ENCODE measurements at places on chromosomes 3 and 15.

DNA sequence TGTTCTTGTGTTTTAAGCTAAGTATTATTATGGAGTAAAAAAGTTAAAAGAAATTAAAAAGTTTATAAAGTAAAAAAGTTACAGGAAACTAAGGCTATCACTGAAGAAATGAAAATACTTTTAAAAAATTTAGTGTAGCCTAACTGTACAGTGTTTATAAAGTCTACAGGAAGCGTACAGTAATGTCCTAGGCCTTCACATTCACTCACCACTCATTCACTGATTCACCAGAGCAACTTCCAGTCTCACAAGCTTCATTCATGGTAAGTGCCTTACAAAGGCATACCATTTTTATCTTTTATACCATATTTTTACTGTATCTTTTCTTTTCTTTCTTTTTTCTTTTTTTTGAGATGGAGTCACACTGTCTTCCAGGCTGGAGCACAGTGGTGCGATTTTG is 40.7 kb upstream of the SCN5A start:
- DNase-seq = no peak

DNA sequence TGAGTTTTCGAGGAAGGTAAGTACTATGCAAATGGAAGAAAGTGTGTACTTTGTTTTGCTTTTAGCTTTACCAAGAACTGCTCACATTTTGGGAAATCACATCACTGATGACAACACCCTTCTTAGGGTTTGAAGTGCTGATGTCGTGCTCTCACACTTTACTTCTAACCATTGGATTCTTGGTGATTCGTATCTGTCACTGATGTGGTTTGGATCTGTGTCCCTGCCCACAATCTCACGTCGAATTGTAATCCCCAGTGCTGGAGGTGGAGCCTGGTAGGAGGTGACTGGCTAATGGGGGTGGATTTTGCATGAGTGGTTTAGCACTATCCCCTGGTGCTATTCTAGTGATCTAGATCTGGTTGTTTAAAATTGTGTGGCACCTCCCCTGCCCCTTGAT is 75.4 kb upstream of the RGMA start:
- DNase-seq = no peak

- DNase-seq = peak; percentile 47
Measured at GRCh38 chr15:24878153-24878552, 76.6 kb upstream of the SNRPN start.

DNA sequence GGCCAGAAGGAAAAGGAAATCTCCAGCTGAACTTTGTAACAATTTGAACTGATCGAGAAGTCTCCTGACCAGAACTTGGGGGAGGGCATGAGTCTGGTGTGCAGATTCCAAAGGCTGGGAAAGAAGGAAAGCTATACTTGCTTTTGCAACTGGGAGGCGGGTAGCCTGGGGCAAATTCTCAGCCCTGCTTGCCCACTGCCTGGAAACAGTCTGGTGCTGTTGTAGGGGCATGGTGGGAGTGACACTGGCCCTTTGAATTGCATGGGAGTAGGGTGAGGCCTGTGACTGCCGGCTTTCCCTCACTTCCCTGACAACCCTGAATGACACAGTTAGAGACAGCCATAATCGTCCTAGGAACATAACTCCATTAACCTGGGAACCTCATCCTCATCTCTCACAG is 114.0 kb upstream of the POU1F1 start:
- no peak for DNase-seq

GRCh38 chr3:43000387-43000786 is 21.3 kb downstream of the GASK1A start:
- no peak for DNase-seq

GRCh38 chr3:27326629-27327545 is 42.3 kb downstream of the NEK10 start:
- DNase-seq = peak; percentile 33

GRCh38 chr15:94930441-94930840 is 699.1 kb downstream of the MCTP2 start:
- DNase-seq = peak; percentile 66

DNA sequence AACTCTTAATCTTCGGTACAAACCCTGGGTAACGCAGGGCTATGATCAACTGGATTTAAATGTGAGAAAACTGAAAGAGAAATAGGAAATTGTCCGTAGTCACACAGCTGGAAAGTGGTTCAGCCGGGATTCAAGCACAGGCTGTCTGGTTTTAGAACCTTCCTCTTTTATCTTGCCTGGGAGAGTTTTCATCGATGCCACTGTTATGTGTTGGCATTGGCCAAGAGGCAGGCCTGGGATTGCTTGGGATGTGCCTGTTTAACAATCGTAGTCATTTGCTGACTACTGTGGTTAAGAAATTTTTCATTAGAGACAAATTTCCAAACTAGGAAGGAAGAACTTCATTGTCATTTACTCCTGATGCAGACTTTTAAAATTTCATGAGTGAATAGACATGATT is 4.3 kb downstream of the MCTP2 start:
- peak; percentile 65 for DNase-seq

DNA sequence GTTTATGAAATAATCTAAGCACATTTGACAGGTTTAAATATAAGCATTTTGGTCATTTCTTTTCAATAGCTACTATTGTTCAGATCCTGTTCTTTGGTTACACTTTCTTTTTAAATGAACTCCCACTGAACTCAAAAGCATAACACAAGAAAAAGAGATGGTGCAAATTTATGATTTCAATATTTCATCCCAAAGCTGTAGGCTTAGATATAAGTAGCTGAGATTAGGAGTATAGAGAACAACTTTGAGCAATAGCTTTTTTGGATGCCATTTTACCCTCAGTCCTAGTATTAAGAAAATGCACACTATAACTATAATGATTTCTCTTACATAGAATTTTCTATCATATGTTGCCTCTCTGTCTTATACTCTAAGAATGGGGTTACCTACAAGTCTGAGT is 213.8 kb downstream of the ATP8B4 start:
- DNase-seq = no peak

- peak; percentile 92 for DNase-seq
Measured at GRCh38 chr3:43389388-43390254, 103.3 kb downstream of the SNRK start.

DNA sequence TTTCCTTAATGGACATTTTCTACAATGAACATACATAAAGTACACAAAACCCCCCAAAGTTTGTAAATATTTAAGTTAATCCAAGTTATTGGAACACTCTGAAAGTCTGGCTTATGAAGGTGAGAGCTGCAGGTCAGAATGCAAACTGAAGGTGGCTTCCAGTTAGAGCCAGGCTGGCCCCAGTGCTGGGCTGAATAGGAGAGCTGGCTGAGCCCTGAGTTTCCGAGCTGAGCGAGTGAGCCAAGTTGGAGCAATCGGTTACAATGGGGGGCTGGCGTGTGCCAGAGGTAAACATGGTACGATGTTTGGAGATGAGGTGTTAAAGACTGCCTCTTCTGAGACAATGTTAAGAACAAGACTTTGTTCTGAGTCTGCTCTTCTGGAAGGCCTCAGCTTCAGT is 230.8 kb upstream of the MCTP2 start:
- DNase-seq = no peak

GRCh38 chr3:139355476-139355875 is 11.7 kb downstream of the MRPS22 start:
- no peak for DNase-seq

DNA sequence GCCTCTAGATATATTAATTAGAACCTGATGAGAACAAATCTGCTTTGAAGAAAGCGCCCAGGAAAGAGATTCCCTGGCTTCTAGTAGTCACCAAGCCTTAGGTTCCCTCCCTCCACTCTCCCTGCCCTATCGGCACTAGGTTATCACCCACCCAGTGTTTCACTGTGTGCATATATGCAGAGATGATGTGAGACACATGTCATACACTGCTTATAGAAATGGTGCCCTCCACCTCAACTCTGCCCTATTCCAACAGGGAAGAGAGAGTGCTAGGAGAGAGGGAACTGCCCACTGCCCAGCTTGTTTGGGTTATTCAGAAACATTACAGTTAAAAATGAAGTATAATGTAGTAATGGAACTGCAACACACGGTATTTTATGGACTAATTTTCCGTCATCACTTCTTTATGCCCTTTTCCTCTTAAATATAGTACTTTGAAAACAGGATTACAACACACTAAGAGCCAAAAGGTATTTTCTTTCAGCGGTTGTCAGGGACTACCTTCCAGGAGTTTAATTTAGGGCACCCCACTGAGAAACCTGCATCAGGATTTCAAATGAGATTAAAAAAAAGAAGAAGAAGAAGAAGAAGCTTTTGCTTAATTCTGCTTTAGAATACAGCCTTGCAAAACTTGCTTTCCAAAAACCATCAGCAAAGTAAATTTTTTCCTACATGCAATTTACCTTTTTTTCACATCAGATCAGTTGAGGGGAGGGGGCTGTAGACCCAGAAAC is 55.3 kb downstream of the MEIS2 start:
- DNase-seq = no peak

- no peak for DNase-seq
Measured at GRCh38 chr15:49435174-49435573, 12.1 kb downstream of the FGF7 start.

GRCh38 chr3:90092994-90093393 is 985.6 kb downstream of the EPHA3 start:
- DNase-seq = peak; percentile 33

DNA sequence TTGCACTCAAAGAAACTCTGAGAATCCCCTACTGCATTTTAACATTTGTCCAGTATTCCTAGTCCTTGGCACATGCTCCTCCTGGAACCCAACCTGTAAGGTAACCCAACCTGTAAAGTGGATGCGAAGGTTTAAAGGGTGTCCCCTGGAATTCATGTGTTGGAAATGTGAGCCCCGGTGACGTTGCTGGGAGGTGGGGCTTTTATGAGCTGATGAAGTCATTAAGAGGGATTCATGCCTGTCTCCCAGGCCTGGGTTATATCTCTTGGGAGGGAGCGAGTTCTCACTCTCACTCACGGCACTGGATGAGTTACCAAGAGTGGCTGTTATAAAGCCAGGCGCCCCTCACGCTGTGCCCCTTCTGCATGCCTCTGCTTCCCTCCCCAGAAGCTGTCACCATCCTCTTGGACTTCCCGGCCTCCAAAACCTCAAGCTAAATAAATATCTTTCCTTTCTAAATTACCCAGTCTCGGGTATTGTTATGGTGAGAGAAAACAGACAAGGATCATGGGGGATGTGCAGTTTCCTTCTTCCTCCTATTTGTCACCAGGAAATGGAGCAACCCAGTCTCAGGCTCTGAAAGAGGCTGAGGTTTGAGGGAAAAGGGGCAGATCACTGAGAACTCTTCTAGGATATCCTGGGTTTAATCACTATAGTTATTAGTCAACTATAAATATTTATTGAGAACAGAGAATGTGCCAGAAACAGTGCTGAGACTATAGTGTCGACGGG is 7.6 kb downstream of the XXYLT1 start:
- peak; percentile 37 for DNase-seq

DNA sequence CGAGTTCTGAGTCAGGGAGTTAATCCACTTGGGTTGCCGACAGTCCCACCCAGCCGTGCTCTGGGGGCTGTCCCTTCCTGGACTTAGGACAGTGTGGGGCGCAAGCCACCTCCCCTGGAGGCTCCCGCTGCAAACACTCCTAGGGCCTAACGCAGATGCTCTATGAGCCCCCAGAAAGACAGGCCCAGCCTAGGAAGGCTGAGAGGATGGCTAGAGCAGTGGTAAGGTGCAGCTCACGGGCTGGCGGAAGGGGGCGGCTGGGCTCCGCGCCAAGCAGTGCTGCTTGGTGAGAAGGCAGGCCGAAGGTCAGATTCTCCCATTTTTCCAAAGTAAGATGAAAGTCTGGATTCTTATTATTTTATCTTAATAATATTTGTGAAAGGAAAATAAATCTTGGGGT is 84.6 kb upstream of the ALDH1L1 start:
- no peak for DNase-seq

DNA sequence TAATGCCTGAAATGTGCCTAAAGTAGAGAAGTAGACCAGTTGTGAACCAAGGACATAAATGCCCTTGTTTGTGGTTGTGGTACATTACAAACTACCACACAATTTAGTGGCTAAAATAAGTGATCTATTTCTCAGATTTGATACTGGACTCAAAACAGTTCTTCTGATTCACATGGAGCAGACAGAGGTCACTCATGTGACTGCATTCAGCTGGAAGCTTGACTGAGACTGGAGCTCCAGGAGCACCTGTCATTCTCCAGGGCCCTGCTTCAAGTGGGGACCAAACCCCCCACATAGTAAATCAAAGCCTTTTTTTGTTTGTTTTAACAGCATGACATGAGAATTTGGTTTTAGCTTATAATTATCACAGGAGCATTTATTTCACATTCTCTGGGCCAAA is 301.2 kb downstream of the OXSM start:
- no peak for DNase-seq

- DNase-seq = no peak
Measured at GRCh38 chr3:184175981-184176376, 1.3 kb downstream of the AP2M1 start.

- DNase-seq = no peak
Measured at GRCh38 chr15:57525581-57525980, 66.1 kb upstream of the MYZAP start.

GRCh38 chr15:57522148-57522547 is 69.6 kb upstream of the MYZAP start:
- DNase-seq = no peak
